ENCODE measurements at places on chromosomes 3 and 15. TPM values are rescaled to one million over a fixed set of nuclear protein-coding genes. Genes with fewer than 3 reads are reported as not detected.

MYO5C gene
- total RNA-seq = 16.7 TPM

- H3K27me3 ChIP-seq = no peaks in the 10 kb centered on the region
- H3K27ac ChIP-seq = no peak overlapping the region
- no peaks in the 10 kb centered on the region for H3K36me3 ChIP-seq
- no peak for DNase-seq
Measured at GRCh38 chr15:53869044-53869805, 109.0 kb upstream of the UNC13C start.

DNA sequence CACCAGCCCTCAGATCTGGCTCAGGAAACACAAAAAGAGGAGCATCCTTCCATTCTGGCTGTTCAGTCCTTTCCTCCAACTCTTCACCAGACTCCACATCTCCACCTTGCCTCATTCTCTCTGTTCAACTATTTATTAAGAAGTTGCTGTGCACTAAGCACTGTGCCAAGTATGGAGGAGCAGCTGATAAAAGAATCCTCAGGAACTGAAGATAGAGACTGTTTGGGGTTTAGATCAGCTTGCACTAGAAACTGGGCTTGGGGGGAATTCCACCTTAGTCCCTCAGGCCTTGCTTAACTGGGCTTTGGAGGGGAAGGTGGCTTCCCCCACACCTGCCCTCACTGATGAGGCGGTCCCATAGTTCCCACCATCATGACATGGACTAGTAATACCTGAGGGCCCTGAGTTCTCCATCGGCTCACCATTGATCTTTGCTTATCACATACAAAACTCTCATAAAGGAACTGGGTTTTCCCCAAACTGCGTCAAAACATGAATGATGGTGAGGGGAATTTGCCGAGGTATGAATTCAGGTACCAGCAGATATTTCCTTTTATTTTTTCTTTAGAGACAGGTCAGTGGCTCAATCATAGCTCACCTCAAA is 1.7 kb upstream of the CCR8 start:
- peaks cover 29% of the 10 kb centered on the region for H3K27me3 ChIP-seq
- no peaks in the 10 kb centered on the region for H3K4me1 ChIP-seq
- DNase-seq = no peak
- no peaks in the 10 kb centered on the region for H3K36me3 ChIP-seq
- no peak overlapping the region for H3K4me3 ChIP-seq
- H3K27ac ChIP-seq = no peak overlapping the region

DNA sequence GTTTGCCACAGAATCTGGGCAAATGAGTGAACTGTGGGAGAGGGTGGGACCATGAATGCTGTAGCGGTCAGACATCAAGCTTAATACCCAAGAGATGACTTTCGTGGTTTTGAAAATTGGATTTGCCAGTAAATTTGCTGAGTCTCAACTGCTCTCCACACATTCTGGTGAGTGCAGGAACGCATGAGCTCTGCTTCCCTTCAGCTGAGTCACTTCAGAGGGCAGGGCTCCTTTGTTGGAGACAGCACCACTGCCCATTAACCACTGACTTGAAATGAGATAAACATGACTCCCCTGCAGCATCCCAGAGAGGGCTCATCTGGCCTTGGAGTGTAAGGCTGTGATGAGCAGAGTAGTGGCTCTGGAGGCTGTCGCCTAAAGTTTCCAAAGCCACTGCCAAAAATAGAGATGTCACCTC is 22.6 kb downstream of the RARRES1 start:
- peak; percentile 85 for DNase-seq
- no peaks in the 10 kb centered on the region for H3K27me3 ChIP-seq
- H3K36me3 ChIP-seq = peaks cover 9% of the 10 kb centered on the region
- H3K4me3 ChIP-seq = no peak overlapping the region
- peak overlapping the region; percentile 83 for H3K27ac ChIP-seq

DNA sequence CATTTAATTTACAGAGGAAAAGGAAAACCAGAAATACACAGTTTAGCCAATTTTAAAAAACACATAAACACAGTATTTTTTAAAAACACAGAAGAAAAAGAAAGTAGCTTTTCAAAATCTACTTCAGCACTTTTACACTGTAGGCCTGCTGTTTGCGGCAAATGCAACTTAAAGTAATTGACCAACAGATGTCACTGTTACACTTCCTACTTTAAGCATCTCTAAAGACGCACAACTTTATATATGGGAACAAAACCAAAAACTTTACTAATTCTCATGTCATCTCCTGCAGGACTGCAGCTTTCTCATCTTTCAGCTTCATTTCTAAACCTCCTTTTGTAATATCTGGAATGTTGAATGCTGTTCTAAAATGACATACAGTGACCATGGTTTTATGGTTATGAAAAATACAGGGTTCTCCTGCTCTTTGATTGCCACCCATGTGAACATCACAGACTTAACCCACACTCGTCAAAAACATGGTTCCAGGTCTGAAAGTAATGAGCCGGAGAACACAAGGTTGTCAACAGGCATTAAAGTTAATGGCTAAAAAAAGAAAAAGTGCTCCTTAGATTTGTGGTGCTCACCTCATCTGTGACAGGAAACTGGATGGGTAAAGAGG is 107.9 kb downstream of the FMN1 start:
- no peaks in the 10 kb centered on the region for H3K36me3 ChIP-seq
- H3K27ac ChIP-seq = 0 out of 2 replicates have a peak overlapping the region, but pooled peaks have one; percentile 14
- H3K4me1 ChIP-seq = peaks cover 49% of the 10 kb centered on the region

DNA sequence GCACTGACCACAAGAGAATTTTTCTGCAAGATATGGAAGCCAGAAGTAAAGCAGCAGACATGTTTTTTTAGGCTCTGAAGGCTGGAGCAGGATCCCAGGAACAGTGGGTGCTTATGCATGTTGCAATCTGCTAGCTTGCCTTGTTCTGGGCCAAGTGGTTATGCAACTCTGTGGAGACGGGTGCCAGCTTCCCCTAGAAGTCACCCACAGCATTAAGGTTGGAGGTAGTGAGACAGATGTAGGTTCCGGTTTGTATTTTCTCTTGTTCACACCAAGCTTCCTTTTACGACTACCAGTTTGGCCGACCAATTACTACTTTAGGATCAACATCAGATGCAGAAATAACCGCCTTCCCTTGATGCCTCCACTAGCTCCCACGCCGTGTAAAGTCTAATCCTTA is 11.1 kb downstream of the DPH3 start:
- no peaks in the 10 kb centered on the region for H3K36me3 ChIP-seq

- no peaks in the 10 kb centered on the region for H3K36me3 ChIP-seq
- DNase-seq = no peak
- no peaks in the 10 kb centered on the region for H3K4me1 ChIP-seq
- no peak overlapping the region for H3K27ac ChIP-seq
Measured at GRCh38 chr15:94586099-94586498, 354.7 kb downstream of the MCTP2 start.

ZPLD1 gene
- total RNA-seq = not detected

GRCh38 chr3:145776782-145777408 is 384.1 kb downstream of the PLOD2 start:
- no peak overlapping the region for H3K27ac ChIP-seq
- H3K4me3 ChIP-seq = no peak overlapping the region
- H3K27me3 ChIP-seq = no peaks in the 10 kb centered on the region
- DNase-seq = peak; percentile 67
- H3K36me3 ChIP-seq = no peaks in the 10 kb centered on the region
- no peaks in the 10 kb centered on the region for H3K4me1 ChIP-seq

- DNase-seq = no peak
- peaks cover 35% of the 10 kb centered on the region for H3K4me1 ChIP-seq
- peaks cover 12% of the 10 kb centered on the region for H3K36me3 ChIP-seq
- no peak overlapping the region for H3K27ac ChIP-seq
Measured at GRCh38 chr3:185830018-185830797, 5.4 kb upstream of the IGF2BP2 start.

GRCh38 chr3:134663721-134664456 is 13.1 kb upstream of the KY start:
- H3K27ac ChIP-seq = no peak overlapping the region
- H3K4me1 ChIP-seq = no peaks in the 10 kb centered on the region
- no peak overlapping the region for H3K4me3 ChIP-seq

SERINC4 gene
- total RNA-seq = not detected

- DNase-seq = no peak
- H3K4me3 ChIP-seq = no peak overlapping the region
- no peak overlapping the region for H3K27ac ChIP-seq
Measured at GRCh38 chr3:187902041-187902471, 156.8 kb upstream of the BCL6 start.

GRCh38 chr3:95184038-95184437 is 1121.2 kb downstream of the NSUN3 start:
- H3K36me3 ChIP-seq = no peaks in the 10 kb centered on the region
- no peak overlapping the region for H3K27ac ChIP-seq
- H3K4me1 ChIP-seq = no peaks in the 10 kb centered on the region

DNA sequence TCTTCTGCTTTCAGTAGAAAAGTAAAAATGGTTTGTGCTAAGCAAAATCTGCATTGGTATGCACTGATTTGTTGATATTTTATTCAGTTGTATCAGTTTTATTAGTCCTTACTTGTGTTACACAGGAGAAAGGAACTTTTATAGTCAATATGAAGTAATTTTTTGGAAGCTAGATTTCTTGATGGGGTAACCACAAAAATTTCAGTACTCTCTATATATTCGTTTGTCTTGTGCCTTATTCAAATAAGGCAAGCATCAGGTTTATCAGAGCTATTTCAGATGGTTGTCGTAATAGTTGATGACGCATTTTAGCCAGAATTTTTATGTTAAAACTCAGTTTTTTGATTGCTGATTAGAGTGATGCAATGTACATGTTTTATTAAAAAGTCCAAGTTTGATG is 50.7 kb upstream of the NIPA1 start:
- H3K4me3 ChIP-seq = peak overlapping the region; percentile 42
- DNase-seq = peak; percentile 81
- H3K27ac ChIP-seq = peak overlapping the region; percentile 68
- H3K4me1 ChIP-seq = peaks cover 23% of the 10 kb centered on the region

DNA sequence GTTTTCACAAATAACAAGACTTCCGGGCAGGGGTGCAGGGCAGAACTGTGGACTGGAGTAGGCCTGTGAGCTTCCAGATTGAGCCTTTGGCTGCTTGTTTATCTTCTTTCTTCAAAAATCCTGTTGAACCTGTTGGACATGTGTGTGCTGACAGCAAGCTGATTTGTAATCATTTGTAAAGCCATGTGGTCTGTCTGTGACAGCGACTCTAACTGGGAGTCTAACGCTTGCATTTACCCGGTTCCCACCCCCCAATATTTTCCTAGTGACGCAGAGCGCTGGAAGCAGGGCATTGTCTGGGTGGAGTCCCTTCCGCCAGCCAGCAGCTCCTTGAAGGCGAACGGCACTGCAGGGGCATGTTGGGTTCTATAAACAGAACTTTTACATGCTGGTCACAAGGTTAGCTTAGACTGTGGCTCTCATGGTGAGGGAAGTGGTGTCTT is 85.7 kb upstream of the MYZAP start:
- no peaks in the 10 kb centered on the region for H3K36me3 ChIP-seq
- DNase-seq = peak; percentile 95
- peak overlapping the region; percentile 98 for H3K27ac ChIP-seq
- no peaks in the 10 kb centered on the region for H3K27me3 ChIP-seq
- peaks cover 50% of the 10 kb centered on the region for H3K4me1 ChIP-seq

CATSPER2 gene
- total RNA-seq = 4.0 TPM

DNA sequence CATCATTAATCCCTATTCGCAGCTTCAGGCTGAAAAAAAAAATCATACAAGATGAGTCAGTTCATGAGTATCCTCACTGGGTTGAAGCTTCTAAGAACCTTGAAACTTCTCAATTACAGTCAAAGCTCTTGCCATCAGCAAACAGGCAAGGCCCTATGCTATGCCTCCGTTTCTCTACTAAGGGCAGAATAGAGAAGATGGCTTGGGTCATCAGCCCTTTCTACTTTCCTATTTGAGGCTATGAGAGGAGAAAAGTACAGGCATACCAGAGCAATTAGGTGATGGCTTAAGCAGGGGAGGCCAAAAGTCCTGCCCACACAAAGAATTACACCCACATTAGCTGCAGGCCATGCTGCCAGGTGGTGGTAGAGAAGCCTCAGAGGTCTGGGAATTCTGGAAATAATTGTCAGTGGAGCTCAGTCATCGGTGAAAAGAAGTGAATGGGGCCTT is 89.0 kb downstream of the MRPL46 start:
- no peaks in the 10 kb centered on the region for H3K4me1 ChIP-seq
- H3K4me3 ChIP-seq = no peak overlapping the region
- no peaks in the 10 kb centered on the region for H3K36me3 ChIP-seq
- no peak for DNase-seq

DNA sequence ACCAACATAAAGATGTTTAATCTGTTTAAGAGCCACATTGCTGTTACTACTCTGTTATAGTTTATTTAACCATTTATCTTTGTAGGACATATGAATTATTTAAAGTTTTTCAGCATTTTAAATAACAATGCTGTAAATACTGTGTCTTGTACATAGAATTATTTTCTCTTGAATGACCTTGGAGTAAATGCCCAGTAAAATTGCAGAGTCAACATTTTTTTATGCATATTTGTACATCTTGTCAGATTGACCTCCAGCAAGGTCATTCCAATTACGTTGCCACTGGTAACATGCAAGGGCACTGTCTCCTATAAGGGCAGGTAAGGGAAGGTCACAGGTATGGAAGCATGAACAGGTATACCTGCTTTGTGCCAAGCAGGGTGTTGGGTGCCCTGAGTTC is 64.3 kb downstream of the RLBP1 start:
- H3K27me3 ChIP-seq = no peaks in the 10 kb centered on the region
- no peak for DNase-seq
- H3K4me1 ChIP-seq = no peaks in the 10 kb centered on the region
- peaks cover 19% of the 10 kb centered on the region for H3K36me3 ChIP-seq
- no peak overlapping the region for H3K4me3 ChIP-seq

DNA sequence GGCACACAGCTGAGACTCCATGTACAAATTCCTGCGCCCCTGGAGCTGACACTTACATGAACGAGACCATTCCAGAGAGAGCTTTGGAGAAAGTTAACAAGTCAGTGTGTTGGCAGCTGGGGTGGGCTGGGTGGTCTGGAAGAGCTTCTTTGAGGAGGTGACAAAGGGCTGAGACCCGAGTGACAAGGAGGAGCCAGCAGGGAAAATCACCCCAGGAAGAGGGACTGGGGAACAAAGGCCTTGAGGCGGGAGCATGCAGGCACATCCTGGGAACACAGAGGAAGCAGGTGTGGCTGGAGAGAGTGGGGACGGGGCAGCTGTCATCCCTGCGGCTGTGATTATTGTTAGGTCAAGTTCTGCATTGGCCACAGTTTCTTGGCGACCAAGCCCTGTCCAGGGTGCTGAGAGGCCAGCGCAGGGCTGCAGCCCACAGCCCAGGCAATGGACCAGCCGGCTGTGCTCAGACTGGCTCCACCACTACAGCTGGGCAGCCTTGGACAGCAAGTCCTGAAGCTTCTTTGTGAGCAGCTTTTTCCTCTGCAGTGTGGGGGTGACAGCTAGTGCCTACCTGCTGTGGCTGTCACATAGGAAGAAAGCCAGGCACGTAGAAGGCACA is 34.2 kb upstream of the PRR23E start:
- no peak overlapping the region for H3K27ac ChIP-seq
- no peaks in the 10 kb centered on the region for H3K4me1 ChIP-seq
- H3K4me3 ChIP-seq = no peak overlapping the region

DNA sequence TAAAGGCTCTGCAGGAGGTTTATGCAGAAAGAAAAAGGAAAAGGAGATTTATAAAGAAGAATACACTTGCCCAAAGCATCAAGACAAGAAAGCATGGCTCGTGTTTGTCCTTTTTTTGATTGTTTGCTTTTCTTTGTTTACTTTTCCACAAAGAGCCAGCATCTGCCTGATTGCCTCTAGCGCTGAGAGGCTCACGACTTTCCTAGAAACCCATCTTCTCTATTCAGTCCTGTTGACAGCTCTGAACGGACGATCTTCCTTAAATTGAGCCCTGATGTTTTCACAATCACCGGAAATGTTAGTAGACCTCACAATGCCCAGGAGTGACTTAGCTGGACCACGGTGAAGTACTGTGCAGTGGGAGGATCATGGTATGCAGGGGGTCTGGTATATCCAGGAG is 12.4 kb downstream of the GP5 start:
- H3K4me1 ChIP-seq = no peaks in the 10 kb centered on the region
- H3K4me3 ChIP-seq = no peak overlapping the region
- H3K27me3 ChIP-seq = peaks cover 19% of the 10 kb centered on the region
- H3K27ac ChIP-seq = no peak overlapping the region

Measured in PC-3 (cell line).